ENCODE measurements at places on chromosomes 12 and 14.

GRCh38 chr12:76470028-76470939 is 89.3 kb downstream of the OSBPL8 start:
- peak; percentile 53 for DNase-seq

DNA sequence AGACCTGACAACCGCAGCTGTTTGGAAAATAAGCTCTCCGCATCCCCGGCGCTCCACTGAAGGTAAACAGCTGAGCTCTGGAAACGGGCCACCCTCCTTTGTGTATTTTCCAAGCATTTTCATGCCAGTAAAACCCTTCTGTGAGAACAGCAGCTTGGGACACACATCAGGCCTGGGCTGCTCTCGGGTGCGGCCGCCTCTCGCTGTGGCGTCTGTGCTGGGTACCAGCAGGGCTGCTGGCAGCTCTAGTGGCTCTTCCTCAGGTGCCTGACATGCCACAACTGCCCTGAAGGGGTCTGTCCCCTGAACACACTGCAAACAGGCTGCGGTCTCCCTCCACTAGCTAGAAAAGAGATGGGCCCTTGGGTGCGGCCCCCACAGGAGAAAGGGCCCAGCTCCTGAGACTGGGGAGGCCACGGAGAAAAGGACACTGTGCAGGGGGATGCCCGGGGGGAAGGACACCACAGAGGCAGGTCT is 96.3 kb downstream of the ITPK1 start:
- no peak for DNase-seq

DNA sequence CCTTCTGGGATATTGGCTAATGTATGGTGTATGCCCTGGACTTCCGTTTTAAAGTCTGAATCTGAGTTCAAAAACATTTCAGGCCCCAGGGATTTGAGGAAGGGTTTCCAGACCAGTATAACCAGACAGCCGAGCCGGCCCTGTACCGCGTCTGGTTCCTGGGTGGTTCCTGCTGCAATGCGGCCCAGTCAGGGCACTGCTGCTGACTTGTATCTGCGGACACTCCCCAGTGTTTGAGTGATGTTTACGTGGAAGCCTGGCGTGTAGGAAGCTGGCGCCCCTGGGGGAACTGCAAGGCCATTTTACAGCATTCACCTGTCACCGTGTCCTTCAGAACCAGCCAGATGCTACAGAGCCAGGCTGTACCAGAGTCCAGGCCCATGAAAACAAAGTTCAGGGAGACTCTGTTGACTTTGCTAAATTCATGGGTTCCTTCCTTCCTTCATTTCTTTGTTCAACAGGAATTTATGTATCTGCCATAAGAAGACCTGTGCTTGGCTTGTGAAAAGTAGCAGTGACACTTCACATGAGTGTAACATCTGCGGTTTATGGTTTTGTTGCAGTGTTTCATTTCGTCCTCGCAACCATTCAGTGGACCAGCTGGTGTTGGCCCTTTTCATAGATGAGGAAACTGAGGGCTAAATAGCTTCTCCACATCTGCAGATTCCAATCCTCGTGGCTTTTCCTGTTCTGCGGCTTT is 16.8 kb downstream of the EML1 start:
- DNase-seq, result no peak

DNA sequence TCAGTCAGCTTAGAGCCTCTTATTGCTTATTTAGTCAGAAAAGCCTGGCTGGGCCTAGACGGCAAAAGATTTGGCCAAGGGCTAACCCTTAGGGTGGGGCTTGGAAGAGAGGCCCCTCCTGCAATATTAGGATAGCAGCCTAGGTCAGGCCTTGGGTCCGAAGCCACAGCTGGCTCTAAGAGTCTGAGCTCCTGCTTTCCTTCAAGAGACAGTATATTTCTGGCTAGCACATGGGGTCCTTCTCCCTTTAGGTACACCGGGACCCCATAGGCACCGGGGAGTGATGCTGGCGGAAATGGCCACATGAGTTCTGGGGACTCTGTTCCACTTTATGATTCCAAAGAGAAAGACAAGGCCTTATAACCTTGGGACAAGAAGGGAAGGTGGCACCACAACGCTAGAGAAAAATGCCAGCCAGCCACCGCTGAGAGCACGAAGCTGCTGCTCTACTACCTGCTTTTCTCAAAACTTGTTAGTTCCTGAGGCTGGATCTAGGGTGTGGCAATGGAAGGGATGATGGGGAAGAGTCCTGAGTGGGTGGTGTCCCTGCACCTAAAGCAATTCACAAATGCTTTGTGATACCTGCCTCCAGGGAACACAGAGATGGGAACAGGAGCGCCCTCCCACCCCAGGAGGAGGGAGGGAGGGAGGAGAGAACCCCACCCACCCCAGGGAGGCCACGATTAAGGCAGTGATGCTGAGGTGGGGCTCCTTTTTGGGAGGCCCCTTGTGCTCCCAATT is 3.1 kb upstream of the AVIL start:
- no peak for DNase-seq

GRCh38 chr12:50041062-50041860 is 16.0 kb upstream of the RACGAP1 start:
- no peak for DNase-seq

GRCh38 chr12:120678572-120678971 is 8.4 kb upstream of the MLEC start:
- DNase-seq, result no peak

GRCh38 chr12:108193917-108194316 is 64.8 kb downstream of the WSCD2 start:
- peak; percentile 14 for DNase-seq

Measured in CD4-positive, alpha-beta T cell treated with Interleukin-2 at 100 ng/mL for 4 hours (primary cell).